Choroid plexus epithelial cell (primary cell): ENCODE measurements at places on chromosomes 7 and 10.
A peak's percentile ranks its signal among the peaks of the same experiment; 100 is the strongest.

GRCh38 chr7:2982831-2983230 is 60.8 kb downstream of the CARD11 start:
- DNase-seq: no peak

DNA sequence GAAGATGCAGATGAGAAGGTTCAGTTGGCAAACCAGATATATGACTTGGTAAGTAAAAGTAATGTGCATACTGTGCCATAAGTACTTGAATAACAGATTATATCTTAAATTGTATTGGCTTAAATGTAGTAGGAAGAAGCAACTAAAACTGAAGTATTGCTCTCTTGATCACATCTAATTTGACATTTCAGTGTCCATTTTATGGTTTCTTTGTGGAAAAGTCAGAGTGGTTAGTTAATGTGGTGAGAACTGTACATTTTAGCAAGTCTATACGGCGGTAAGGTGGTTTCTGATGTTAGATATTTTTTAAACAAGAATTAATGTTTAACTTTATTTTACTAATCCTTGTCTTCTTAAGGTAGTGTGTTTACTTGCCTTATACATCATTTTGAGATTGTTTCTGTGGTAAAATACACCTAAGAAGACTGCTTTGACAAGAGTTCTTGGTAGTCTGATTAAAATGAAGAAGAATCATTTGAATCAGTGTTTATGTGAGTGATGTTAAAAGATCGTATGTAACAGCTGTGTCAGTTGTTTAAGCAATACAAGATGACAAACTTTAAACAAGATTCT is 5.1 kb downstream of the ING3 start:
- DNase-seq: no peak

- no peak for DNase-seq
Measured at GRCh38 chr10:70119623-70120022, 13.0 kb downstream of the AIFM2 start.

GRCh38 chr7:64300641-64301405 is 12.9 kb upstream of the ZNF736 start:
- no peak for DNase-seq

GRCh38 chr10:100730725-100731406 is 14.5 kb upstream of the PAX2 start:
- DNase-seq: peak; percentile 12

DNA sequence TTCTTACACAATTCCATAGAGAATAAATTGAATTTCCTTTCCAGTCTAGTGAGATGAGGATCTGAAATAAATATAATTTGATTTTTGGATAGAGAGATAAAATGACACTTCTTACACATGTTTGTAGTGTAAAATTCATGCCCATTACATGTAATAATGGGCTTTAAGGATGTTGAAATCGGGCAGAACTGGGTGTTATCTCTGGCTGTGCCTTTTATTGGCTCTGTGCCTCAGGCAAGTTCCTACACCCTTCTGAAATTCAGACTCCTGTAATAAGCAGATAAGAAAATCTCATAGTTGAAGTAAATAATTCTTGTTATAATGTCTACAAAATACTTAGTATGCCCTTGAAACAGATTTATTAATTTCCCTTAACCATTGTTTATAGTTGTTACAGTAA is 125.6 kb downstream of the SEMA3A start:
- DNase-seq: no peak

- no peak for DNase-seq
Measured at GRCh38 chr10:73941300-73941699, 30.4 kb downstream of the PLAU start.

DNA sequence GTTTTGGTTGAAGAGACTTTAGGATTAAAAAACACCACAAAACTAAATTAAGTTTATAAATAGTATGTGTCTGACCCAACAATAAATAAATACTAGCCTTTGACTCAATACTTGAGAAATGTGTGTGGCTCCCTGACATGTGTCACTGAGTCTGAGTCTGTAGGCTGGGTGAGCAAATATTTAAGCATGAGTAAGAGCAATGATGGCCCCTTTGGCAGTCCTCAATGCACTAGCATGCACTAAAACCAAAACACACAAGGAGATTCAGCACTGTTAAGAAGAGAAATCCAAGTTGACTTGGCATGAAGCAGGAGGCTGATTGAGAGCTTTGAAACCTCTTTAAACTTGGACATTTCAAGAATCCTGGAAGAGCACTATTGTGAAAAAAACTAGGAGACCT is 37.1 kb downstream of the CCDC71L start:
- peak; percentile 47 for DNase-seq

DNA sequence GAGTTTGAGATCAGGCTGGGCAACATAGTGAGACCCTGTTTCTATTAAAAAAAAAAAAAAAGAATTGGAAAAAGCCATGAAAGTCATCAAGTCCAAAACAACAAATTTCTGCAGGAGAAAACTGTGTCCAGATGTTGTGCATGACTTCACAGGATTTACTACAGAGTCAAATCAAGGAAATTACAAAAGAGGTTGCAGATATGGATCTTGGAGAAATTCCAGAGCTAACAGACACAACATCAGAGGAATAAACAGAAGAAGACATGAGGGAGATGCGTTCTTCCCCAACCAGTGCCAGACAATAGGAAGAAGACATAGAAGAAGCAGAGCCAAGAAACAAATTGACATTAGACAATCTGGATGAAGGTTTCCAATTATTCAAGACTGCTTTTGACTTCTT is 24.3 kb upstream of the KCNIP2 start:
- peak; percentile 43 for DNase-seq

- no peak for DNase-seq
Measured at GRCh38 chr10:3418041-3418754, 245.6 kb upstream of the PITRM1 start.

- no peak for DNase-seq
Measured at GRCh38 chr7:64775289-64775688, 18.9 kb upstream of the ZNF138 start.

- DNase-seq: no peak
Measured at GRCh38 chr10:57222603-57223002, 861.5 kb upstream of the ZWINT start.

GRCh38 chr10:103066141-103067098 is 126.7 kb downstream of the NT5C2 start:
- no peak for DNase-seq

DNA sequence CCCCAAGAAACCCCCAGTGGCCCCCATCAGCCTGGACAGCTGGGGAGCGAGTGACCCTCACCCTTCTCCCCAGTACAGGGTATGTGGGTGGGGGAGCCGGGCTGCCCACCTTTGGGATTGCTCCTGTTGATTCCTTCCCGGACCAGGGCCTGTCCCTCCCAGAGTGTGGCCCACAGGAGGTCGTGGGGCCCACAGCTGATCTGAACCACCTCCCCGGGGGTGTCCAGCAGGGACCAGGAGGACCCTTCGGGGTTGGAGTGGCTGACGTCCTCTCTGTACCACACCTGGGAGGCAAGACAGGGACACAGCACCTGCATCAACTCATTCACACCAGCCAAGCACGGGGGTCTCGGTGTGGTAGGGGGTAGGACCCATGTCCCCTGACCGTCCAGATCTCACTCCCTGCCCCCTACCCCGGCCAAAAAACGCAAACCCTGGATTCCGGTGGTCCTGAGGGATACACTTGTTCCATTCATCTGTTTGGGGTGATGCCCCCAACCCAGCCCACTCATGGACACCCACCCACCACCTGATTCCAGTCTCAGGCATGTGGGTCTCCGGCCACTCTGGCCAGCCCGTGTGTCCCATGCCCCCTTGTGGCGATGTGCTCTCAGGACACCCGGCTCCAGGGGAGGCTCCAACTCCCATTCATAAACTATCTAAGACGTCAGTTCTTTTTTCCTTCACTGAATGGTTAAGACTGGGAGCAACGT is 10.9 kb downstream of the TECPR1 start:
- DNase-seq: peak; percentile 70

DNA sequence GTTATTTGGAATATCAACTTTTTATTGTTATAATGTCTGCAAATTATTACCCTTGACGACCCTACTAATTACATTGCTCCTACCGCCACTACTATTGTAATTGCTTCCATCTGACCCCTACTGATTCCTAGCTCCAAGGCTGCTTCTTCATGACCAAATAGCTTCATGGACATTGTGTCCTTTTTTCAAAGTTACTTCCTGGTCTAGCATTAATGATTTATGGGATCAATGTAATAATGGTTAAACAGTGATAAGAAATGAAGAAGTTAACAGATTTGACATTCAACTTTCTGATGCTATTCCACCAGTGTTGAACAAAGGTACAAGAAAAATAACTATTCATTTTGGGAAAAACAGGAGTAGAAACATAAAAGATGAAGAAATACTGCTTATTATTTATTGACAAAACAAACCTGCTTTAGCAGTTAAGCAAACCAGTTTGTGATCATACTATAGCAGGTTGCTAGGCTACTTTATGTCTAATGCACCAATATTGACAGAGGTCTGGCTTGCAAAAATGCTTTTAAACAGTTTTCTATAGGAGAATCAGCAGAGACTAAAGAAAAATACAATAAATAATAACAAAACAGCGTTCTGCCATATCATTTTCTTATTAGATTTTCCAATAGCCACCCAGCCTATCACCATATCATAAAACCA is 125.8 kb downstream of the PCLO start:
- no peak for DNase-seq

- no peak for DNase-seq
Measured at GRCh38 chr10:43076311-43076875, 476 bp upstream of the RET start.

- no peak for DNase-seq
Measured at GRCh38 chr7:134371536-134371935, 54.8 kb upstream of the SLC35B4 start.

DNA sequence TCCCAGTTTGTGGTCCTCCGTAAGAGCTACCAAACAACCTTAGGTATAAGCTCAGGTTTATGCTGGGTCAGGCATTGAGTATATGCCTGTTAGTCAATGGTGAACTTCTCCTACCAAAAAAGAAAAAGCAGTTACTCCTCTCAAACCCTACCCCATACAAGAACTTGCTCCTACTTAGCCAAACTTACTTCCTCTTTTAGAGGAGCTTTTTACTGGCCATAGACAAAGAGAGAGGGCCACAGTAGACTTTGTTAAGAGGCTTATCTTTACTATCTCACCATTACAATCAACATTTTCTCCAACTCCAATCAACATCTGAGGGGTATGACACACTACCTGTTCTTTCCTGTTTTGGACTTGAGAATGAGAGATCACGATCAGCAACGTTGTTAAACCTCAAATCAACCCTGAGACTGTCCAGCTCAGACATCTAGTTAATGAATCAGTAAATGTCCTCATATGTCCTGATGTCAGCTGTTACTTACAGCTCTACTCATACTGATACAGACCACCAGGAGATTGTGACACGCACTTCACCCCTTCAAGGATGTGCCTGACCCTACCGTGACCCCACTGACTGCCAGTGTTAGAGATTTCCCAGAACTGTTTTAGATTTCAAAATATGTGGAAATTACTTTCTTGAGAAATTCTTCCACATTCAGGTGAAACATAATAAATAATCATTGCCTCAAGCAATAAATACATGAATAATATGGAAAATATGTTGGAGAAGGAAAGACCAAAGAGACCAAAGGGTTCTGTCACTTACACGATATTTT is 18.4 kb upstream of the CCDC71L start:
- peak; percentile 57 for DNase-seq

DNA sequence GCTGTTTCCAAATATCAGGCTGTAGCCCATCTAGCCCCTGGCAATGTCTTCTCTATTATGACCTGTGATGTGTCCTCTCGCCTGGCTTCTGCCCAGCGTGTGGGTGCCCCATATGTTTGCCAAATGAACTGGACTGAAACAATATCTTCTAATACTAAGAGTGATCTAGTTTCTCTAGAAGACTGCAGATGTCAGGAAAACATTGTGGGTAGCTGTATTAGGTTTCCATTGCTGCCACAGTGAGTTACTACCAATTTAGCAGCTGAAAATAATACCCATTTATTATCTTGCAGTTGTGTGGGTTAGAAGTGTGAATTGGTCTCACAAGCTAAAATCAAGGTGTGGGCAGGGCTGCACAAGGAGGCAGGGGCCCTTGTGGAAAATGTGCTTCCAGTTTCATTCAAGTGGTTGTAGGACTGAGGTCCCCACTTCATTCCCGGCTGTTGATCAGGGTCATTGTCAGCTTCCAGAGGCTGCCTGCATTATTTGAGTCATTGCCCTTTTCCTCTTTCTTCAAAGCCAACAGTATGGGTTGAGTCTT is 202.8 kb upstream of the BMPER start:
- no peak for DNase-seq

- no peak for DNase-seq
Measured at GRCh38 chr10:44564790-44565189, 179.9 kb upstream of the CXCL12 start.

- DNase-seq: no peak
Measured at GRCh38 chr7:25628446-25628845, 400.2 kb upstream of the NPVF start.

DNA sequence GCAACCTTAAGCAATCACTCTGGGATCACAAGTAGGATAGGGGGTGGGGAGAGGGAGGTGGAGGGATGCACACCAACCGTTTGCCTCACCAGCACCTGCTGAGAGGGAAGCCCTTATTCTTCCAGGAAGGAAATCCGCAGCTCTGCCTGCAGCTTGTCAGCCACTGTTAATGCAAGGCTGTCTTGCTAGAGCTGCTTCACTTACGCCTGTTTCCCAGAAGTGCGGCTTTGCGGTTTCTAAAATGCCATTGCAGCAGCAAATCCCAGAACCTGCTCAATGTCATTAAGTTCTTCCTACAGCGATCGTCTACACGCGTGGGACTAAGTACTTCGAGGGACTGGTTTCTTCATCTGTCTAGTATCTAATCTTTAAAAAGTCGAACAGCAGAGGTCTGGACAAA is 191.1 kb downstream of the ZMYND11 start:
- no peak for DNase-seq

DNA sequence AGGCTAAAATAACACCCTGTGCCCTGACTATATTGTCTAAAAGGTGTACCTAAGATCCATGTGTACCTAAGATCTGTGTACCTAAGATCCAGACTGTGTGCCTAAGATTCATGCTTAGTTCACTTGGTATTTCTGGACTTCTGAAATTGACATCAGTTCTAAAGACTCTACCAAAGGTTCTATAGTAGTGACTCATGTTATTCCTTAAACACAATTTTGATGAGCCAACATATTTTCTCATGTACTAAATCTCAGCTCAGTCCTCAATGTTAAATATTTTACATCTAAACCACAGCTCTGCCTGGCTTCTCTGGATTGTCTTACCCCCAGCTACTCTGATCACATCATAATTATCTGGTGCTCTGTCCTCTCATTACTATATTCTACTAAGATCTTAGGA is 802.3 kb upstream of the SORCS1 start:
- peak; percentile 10 for DNase-seq

DNA sequence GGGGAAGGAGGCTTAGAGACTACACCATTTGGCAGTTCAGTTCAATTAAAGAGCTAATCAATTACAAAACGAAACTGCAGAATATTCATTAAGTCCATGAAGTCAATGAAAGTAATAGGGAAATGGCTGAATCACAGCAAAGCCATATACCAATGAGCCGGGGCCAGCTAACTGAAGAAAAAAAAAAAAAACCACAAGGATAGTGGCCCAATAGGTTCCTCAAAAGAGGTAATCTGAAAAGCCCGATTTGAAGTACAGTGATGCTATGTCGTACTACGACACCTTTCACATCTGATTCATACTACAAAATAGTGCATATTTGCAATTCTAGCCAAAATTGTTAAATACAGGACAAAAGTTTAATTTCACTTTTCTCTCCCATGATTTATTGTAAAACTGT is 2.5 kb downstream of the ARHGAP12 start:
- DNase-seq: no peak

GRCh38 chr10:80909254-80909653 is 371.6 kb downstream of the SH2D4B start:
- DNase-seq: no peak

- DNase-seq: no peak
Measured at GRCh38 chr7:47271749-47272148, 310.2 kb downstream of the TNS3 start.

- no peak for DNase-seq
Measured at GRCh38 chr7:102190776-102191350, 95.8 kb upstream of the SH2B2 start.
